NCI-H748 treated with DMSO at 0.1 percent for 48 hours (cell line): ENCODE measurements at places on chromosomes 3 and 15.

GRCh38 chr3:143040261-143040879, 39.0 kb downstream of the U2SURP start:
- no peak for DNase-seq

DNA sequence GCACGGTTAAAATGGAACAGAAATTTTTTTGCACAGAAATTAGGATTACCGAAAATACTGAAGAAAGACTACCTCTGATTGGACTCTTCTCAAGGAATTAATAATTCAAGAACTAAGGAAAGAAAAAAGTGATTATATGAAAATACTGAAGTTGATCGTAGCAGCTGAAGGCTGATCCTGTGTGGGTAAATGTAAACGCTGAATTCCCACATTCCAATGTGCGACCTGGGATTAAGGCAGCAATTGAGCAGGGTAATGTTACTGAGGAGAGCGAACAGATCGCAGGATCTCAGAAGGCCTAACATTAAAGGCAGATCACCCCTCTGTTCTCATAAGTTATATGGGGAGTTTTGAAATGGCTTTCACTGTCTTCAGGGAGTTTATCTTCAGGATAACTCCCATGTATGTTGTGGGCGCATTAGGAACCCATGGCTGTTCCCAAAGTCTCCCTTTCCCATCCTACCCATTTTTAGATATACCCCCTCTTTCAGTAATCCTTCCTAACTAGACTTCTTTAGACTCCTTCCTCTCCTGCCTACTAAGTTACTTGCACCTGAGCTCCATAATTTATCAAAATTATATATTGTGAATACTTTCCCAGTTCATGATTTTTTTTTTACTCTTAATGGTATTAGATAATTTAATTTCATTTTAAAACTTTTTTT, 1.0 kb upstream of the UBL7 start:
- no peak for DNase-seq

DNA sequence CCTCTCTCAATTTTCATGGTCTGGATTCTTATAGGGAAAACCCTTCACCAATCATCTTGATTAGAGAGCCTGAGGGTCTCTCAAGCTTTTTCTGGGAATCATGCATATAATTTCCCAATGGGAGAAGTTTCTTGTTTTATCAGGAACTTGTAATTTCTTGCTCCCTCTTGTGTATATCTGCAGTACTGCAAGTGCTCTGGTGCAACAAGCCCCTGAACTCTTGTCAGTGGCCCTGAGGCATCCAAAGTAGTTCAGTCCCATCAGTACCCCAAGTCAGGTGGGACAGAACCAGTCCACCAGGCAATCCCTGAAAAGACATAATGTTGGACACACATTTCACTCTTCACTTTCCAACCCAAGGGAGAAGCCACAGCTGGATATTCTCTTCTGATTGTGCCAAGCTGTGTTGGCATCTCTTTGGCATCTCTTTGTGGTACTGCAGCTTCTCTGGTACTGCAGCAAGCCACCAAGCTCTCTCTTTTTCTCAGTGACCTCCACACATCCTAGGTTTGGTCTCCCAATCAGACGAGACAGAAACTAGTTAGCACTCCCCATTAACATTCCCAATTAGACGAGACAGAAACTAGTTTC, 214.5 kb downstream of the ZIC4 start:
- DNase-seq = peak; percentile 2

- DNase-seq = no peak
Measured at GRCh38 chr3:95387242-95388021, 1324.6 kb downstream of the NSUN3 start.

GRCh38 chr3:195147649-195148080, 123.3 kb downstream of the XXYLT1 start:
- DNase-seq = no peak

DNA sequence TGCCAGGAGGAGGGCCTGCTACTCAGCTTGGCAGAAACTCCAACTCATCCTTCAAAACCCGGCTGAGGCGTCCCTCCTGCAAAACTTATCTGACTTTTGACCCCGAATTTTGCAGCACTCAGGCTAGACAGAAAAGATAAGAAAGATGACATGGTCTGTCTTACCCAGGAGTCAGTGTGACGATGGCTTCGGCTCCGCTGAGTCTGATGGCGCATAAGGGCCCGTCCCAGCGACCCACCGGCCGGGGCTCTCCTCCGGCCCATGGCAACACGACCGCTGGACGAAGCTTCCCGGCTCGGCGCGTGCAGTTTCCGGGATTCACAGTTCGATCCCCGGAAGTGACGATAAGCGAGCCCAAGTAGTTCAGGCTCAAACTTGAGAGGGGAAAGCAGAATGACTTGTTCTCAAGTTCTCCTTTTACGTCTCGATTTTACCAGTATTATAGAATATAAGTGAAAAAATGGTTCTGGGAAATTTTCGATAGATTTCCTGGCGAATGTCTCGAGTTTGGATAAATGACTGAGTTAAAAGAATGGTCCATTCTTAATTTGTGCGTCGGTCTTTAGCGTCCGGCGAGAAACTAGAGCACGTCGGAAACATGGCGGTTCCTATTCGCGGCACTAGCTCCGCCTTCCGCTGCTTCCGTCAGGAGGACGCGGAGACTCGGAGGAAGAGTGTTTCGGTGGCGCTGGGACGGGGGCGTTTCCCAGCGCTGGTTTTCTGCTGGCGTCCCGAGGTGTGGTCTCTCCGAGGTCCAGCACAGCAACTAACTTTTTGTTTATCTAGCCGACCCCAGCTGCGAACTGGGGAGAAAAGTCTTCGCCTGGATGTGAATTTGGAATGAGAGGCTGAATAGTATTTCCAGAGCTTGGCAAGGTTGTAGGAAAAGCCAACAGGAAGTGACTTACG, at the start of gene LSG1:
TSS of gene LSG1 (minus strand) at position 292 of the 909 bp plus-strand sequence. CDS start at position 263, 29 bp downstream.
- DNase-seq = peak; percentile 88

GRCh38 chr15:85037641-85038040, 56.0 kb downstream of the PDE8A start:
- DNase-seq = no peak

- DNase-seq = no peak
Measured at GRCh38 chr3:197959500-197959890, 522 bp upstream of the LMLN start.

DNA sequence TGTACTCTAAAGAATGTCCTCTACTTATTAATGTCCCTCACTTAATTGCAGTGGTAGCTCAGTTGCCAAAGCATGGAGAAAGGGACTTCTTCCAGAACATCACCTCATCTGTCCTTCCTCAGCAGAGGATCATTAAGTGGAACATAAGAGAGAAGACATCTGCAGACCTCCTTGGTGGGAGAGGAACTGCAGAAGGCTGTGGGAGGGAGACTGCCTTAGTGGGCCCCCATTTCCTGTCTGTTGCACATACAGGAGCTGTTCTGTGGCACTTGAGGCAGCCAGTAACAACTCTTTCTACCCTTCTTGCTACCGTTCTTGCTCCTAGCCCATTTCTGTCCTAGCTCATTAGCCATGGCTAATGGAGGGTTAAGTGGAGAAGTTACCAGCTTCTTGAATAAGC, 33.6 kb downstream of the HPS3 start:
- no peak for DNase-seq
